Coronary artery (tissue), 2 donors: ENCODE measurements at places on chromosomes 1 and 21.

- DNase-seq = no peak
Observed at GRCh38 chr1:17932164-17932563, 175.4 kb upstream of the IGSF21 start.

- DNase-seq = no peak
Observed at GRCh38 chr1:170471398-170472053, 60.4 kb upstream of the GORAB start.

DNA sequence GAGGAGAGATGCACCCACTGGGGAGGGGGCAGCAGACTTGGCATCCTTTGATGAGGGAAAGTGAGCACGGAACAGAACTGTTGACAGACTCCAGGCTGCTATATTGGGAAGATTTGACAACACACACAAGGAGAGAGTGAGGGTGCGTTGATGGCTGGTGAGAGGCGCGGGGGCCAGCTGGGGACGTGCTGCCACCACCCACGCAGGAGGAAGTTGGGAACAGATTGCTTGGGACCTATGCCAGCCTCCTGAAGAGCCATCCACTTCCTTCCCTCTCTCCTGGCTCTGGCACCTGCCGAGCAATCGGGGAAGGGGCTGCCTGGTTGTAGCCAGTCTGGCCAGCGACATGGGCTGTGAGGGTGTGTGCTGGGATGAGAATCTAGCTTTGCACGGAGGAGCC lies 223.7 kb upstream of the CSF3R start:
- DNase-seq = no peak

DNA sequence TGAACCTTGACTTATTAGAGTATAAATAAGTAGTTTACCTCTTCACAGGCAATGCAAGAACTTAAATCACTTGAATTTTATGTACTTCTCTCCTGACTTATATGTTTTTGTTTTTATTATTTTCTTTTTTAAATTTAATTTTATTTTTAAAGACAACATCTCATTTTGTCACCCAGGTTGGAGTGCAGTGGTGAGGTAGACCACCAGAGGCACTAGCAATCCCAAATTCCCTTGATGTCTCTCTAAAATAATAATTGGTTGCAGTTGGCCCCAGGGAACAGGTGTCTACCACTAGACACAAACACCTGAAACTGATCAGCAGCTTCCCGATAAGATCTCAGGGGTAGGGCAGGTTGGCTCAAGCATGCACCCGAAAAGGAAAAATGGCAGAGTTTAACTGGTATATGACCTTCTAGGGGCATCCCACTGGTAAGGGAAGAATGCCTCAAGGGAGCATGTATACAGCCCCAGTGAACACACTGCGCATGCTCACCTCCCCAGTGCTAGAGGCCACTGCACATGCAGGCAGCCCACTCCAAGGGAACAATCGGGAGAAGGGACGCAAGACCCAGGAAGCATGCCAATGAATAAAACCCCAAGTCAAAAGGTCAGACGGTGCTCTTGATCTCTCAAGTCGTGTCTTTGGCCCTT lies 14.6 kb downstream of the EXOC8 start:
- DNase-seq = no peak

DNA sequence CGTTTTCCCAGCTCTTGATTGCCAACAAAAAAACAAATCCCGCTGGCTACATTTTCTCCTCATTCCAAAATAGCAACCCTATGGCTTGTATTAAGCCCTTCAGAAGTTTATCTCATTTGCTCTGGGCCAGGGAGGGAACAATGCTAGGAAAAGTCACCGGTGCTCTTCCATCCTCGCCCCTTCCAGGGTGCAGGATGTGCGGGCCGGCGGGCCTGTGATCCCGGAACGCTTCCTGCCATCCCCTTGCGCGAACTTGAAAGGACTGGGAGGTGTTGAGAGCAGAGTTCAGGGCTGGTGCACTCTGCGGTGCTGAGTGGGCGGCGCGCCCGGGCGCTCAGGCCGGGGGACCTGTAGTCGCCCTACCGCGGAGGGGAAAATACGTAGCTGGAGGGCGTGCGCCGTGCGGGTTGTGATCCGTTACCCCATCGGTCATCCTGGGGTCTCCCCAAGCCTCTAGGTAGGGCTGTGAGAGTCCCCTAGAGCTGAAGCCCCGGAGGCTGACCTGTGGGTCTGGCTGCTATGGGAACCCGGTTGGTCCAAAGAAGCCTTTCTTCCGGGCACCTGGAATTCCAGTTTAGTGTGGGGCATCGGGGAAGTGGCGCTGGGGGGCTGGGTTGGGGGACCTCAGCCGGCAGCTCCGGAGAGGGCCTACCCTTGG lies 13.1 kb downstream of the NR5A2 start:
- DNase-seq = peak; percentile 59

- DNase-seq = no peak
Observed at GRCh38 chr1:231969076-231969475, 342.5 kb downstream of the DISC1 start.

- DNase-seq = no peak
Observed at GRCh38 chr1:73516451-73516850, 681.5 kb downstream of the LRRIQ3 start.

GRCh38 chr1:24980836-24981630 lies 51.0 kb upstream of the RUNX3 start:
- no peak for DNase-seq

DNA sequence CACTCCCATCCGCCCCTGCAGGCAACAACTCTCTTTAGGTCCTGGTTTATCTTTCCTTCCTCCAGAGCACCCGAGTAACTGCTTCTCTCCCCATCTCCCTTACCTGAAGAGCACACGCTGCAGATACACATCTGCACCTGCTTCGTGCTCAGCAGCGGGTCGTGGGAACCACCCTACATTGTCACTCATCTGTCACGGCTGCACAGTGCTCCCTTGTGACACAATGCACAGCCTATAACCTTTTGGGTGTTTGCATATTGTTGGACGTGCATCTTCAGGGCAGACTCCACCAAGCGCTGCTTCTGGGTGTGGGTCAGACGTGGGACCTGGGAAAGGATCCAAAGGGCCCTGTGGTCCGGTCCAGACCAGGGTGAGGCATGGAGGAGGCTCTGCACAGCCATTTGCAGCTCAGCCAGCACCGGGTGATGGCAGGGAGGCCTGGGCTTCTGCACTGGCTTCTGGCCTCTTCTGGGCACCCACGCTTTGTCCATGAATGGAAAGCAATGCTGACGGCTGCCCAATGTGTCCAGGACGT lies 42.5 kb downstream of the WDR4 start:
- DNase-seq = peak; percentile 43

DNA sequence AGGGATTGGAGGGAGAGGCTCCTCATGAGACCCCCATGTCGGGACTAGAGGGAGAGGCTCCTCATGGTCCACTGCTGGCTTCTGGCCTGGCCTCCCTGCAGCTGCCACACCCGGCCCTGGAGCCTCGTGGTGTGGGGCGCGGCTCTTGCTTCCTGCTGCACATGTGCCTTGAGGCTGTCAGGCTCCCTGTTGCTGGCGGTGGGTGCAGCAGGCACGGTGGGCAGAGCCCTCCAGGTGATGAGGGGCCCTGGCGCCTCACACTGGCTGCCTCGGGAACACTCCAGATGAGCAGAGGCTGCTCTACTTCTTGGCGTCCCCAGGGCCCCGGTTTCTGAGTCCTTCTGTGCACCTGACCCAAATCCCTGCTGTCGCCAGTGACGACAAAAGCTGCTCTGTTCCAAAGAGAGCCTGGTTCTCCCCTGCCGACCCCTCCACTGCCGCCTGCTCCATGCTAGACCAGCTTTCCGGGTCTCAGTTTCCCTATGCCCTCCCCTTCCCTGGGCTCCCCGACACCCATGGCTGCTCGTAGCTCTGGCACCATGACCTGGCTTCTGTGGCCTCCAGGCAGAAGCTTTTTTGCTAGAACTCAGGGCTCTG lies 9.7 kb upstream of the ATAD3B start:
- no peak for DNase-seq

GRCh38 chr1:91680556-91681155 lies 180.0 kb downstream of the CDC7 start:
- no peak for DNase-seq

DNA sequence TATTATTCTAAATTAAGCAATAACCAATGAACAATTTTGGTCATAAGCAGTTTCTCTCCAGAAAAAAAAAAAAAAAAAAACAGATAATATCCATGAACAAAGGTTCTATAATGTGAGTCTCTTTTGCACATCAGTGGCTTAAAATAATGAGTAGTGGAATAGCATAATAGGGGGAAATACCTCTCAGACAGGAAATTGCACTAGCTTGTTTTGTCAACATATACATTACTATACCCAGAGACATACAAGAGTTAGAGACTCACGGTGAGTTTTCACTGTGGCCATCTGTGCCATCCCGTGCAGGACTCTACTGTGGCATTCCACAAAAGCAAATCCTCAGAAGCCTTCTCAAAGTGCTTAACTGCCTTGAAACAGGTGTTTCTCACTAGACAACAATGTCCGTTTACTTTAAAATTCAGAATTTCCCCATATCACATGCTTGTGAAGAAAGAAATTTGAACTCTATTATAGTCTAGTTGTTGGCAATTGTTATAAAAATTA lies 697.9 kb downstream of the USP25 start:
- DNase-seq = no peak

- no peak for DNase-seq
Observed at GRCh38 chr1:100360790-100361510, 8.6 kb downstream of the CDC14A start.

GRCh38 chr21:29190923-29191331 lies 60.5 kb downstream of the MAP3K7CL start:
- no peak for DNase-seq

DNA sequence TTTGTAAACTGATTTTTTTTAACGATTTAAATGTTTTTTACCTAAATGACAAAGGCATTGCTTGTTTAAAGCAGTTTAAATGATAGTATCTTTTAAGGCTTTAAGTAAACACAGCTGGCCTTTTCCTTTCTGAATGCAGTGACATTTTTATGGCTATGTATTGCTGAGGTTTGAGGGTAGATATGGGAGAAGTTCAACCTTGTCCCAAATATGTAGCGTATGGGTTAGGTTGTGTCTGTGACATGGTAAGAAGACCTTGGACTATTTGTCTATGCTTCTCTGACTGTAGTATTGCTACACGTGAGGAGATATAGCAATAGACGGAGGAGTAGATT lies 32.5 kb downstream of the PKNOX1 start:
- DNase-seq = no peak

GRCh38 chr1:156414461-156415064 lies 45.6 kb downstream of the RHBG start:
- no peak for DNase-seq

DNA sequence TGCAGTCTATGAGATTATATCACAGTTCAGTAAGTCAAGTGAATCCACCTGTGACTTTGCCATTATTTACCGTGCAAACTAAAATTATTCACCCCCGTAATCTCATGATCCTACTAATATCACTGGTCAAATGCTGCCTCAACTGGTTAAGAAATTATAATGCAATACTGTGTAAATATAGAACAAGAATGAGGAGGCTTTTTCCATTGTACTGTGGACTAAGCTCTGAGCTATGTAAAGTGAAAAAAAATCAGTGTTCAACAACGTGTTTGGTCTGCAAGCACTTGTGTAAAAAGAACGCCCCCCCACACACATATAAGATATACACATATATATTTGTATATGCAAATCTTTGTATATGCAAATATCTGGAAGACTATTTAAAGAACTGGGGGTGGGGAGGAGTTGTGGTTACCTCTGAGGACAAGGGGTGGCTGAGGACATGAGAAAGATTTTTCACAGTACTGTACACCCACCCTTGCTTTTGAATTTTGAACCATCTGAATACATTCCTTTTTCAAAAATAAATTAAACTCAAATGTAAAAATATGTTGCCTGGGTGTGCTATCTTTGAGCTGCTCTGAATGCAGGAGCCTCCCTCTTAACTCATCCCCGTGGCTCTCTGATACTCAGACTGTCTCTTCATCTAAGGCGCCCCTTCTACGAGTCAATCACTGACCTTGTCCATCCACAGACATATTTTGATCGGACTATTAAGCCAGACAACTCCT lies 57.0 kb downstream of the PTP4A2 start:
- DNase-seq = no peak

- peak; percentile 79 for DNase-seq
Observed at GRCh38 chr1:28775121-28775942, 36.6 kb upstream of the OPRD1 start.

DNA sequence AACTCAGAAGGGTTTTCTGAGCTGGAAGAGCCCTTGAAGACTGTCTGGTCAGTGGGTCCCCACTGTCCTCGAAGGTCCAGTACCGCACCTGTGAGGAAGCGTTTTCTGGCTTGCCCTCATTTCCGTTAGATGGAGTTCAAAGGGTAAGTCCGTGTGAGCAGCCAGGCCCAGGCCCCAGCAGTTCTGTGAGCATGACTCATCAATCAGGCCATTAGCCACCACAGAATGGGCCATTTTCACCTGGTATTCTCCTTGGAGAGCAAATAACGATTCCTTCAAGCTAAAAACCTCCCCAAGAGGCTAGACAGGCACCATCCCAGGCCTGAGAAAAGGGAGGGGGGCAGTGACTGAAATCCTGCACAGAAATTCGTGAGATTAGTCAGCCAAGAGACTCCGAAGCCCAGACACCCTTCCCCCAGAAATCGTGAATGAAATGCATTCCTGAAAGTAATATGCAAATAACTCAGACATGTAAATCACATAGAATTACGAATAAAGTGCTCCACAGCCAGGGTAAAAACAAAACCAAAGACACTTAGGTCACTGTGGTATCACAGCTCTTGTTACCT lies 66.0 kb downstream of the BCAR3 start:
- no peak for DNase-seq

- no peak for DNase-seq
Observed at GRCh38 chr21:43880111-43880985, 15.3 kb downstream of the AGPAT3 start.

- no peak for DNase-seq
Observed at GRCh38 chr21:44527156-44527982, 12.6 kb downstream of the KRTAP10-1 start.

GRCh38 chr1:233738850-233739249 lies 124.9 kb downstream of the KCNK1 start:
- no peak for DNase-seq

DNA sequence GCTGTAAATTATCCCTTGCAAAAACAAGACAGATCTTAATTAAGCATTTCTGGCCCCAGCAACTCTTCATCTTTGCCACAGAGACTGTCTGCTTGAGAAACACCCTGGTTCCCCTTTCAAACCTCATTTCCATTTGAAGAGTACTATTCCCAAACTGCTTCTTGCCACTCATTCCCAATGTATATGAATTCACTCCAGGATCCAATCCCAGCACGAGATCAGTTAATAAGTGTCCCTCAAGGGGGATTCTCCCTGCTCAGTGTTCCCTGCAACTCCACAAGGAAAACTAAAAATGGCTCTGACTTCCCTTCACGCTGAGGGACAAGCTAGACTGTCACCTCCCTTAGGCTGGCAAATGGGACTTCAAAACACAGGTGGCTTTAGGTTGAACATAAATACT lies 173.2 kb downstream of the SIPA1L2 start:
- DNase-seq = no peak

GRCh38 chr21:17488620-17489019 lies 24.2 kb upstream of the CXADR start:
- DNase-seq = no peak

GRCh38 chr1:97632776-97633175 lies 288.1 kb downstream of the DPYD start:
- no peak for DNase-seq

DNA sequence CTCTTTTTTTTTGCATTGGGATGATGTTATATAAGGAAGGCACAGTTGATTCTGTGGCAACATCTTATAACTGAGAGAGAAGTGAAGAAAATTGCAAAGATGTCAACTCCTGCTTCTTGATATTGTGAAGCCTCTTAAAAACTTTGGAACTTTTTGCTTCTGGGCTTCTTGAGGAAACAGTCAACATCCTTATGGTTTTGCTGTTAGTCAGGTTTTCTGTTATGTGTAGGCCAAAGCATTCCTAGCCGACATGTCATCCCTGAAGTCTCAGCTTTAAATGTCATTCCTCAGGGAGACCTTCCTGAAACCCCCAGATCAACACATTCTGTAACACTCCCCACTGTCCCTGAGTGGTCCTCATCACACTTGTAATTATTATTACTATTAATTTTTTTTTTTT lies 12.6 kb downstream of the FALEC start:
- DNase-seq = no peak
